Progenitor cell of endocrine pancreas (in vitro differentiated cells): ENCODE measurements at places on chromosomes 3 and 15. TPM values are rescaled to one million over a fixed set of nuclear protein-coding genes. Genes with fewer than 3 reads are reported as not detected.

Gene TMEM212
- not detected in 2 replicates for total RNA-seq

DNA sequence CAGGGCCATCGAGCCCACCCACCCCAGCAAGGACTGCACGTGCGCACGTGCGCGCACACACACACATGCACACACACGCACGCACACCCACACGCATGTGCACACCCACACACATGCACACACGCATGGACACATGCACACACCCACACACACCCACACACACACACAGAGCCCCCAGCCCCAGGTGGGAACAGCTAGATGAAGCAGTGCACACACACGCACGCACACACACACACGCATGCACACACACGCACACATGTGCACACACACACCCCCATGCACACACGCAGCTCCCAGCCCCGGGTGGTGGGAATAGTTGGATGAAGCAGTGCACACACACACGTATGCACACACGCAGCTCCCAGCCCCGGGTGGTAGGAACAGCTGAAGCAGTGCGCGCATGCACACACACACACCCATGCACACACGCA lies 158.6 kb downstream of the XXYLT1 start:
- peaks cover 8% of the 10 kb centered on the region for H3K4me1 ChIP-seq
- H3K36me3 ChIP-seq: no peaks in the 10 kb centered on the region
- no peak for DNase-seq

DNA sequence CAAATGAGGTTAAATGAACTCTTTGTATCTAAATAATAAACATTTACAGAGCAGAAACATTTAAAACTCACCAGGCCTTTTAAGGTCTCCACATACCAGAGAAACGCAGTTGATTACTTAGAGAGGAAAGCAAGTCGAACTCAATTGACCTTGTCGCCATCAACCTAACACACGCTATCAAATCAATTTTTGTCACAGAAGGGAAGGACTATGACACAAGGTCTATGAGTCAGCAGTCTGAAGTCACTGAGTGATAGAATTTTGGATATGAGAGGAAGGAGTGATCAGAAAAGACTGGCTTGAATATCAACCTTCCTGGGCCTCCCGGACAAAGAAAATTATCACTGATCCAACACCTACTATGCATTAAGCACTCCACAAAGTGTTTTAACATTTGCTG lies 514.4 kb upstream of the ZNF385D start:
- H3K4me3 ChIP-seq: no peak overlapping the region
- H3K36me3 ChIP-seq: no peaks in the 10 kb centered on the region
- no peaks in the 10 kb centered on the region for H3K4me1 ChIP-seq
- no peak for DNase-seq
- H3K27me3 ChIP-seq: no peaks in the 10 kb centered on the region
- H3K27ac ChIP-seq: no peak overlapping the region

- no peaks in the 10 kb centered on the region for H3K36me3 ChIP-seq
- H3K4me1 ChIP-seq: peaks cover 24% of the 10 kb centered on the region
- H3K4me3 ChIP-seq: no peak overlapping the region
- H3K27me3 ChIP-seq: peaks cover 30% of the 10 kb centered on the region
Measured at GRCh38 chr3:187290503-187290902, 1.0 kb downstream of the MASP1 start.

- no peak overlapping the region for H3K4me3 ChIP-seq
- H3K36me3 ChIP-seq: no peaks in the 10 kb centered on the region
- H3K4me1 ChIP-seq: peaks cover 14% of the 10 kb centered on the region
- peaks cover 25% of the 10 kb centered on the region for H3K27me3 ChIP-seq
Measured at GRCh38 chr15:100929641-100930042, 10.5 kb downstream of the LRRK1 start.

Gene RMDN3
- total RNA-seq: 23.4 and 25.9 TPM in 2 replicates

DNA sequence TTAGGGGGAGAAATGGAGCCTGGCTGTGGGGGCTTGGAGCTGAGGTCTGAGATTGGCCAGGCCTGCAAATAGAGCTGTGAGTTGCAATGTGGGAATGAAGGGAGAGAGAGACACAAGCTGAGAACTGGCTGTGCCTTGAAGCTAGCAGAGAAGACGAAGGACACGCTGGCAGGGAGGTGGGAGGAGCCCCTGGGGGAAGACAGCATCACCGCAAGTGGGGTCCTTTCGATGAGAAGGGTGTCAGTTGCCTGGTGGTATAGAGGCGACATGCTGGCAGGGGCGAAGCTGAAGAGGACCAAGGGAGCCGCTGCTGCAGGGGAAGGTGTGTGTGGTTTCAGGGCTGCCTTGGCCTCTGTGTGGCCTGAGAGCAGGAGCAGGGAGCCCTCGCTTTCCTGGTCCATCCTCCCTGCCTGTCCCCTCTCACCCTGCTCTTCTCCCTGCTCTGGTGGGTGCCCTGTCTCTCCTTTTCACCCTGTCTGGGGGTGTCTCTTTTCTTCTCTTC lies 5.5 kb downstream of the RHCG start:
- no peak overlapping the region for H3K4me3 ChIP-seq
- no peaks in the 10 kb centered on the region for H3K4me1 ChIP-seq

Gene ZNF662
- total RNA-seq: 0.40 and 0.65 TPM in 2 replicates

Gene EPHA6
- 16.5 and 17.3 TPM in 2 replicates for total RNA-seq

DNA sequence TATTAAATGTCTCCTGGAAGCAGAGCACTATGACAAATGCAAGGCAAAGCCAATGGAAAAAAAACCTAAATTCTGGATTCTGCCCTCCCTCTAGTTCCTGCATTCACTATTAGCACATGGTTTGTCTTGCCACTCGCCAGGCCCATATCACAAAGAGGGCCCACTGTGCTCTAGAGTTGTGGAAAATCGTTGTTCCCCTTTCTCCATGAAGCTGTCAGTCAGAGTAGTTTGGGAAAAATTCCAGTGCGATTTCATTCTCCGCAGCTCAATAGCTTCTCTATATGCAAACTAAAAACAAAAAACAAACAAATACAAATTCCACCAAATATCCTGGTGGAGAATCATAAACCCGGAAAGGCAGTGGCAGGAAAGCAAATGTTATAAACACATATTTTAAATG lies 77.3 kb downstream of the RORA start:
- no peaks in the 10 kb centered on the region for H3K36me3 ChIP-seq
- H3K27ac ChIP-seq: no peak overlapping the region
- H3K27me3 ChIP-seq: no peaks in the 10 kb centered on the region
- DNase-seq: no peak
- no peaks in the 10 kb centered on the region for H3K4me1 ChIP-seq

Gene LRRC3B
- 0.29 and 0.60 TPM in 2 replicates for total RNA-seq

Gene RPL35A
- 1,132 and 1,216 TPM in 2 replicates for total RNA-seq

Gene TKT
- total RNA-seq: 250 and 259 TPM in 2 replicates

- no peaks in the 10 kb centered on the region for H3K36me3 ChIP-seq
- no peak overlapping the region for H3K4me3 ChIP-seq
- no peaks in the 10 kb centered on the region for H3K4me1 ChIP-seq
- no peak overlapping the region for H3K27ac ChIP-seq
Measured at GRCh38 chr3:85495602-85496001, 536.8 kb downstream of the CADM2 start.

GRCh38 chr3:86937306-86937791 lies 53.6 kb downstream of the VGLL3 start:
- peaks cover 11% of the 10 kb centered on the region for H3K4me1 ChIP-seq
- no peaks in the 10 kb centered on the region for H3K27me3 ChIP-seq
- no peaks in the 10 kb centered on the region for H3K36me3 ChIP-seq
- no peak overlapping the region for H3K4me3 ChIP-seq

Gene AMT
- 29.8 and 32.8 TPM in 2 replicates for total RNA-seq

DNA sequence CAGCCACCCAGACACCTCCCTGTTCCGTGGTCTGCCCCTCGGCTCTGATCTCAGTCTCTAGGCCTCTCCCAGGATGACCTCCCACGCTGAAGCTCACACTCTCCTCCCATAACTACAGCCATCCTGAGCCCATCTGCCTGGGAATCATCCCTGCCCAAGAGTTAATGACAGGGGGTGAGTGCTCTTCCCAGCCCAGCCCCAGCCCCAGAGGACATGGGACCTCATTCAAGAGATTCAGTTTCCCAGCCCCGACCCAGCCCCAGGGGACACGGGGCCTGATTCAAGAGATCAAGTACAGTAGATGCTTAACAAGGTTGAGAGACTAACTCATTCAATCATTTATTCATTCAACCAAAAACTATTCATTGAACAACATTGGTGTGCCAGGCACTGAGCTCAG lies 272.0 kb downstream of the XXYLT1 start:
- no peak for DNase-seq
- H3K4me3 ChIP-seq: no peak overlapping the region
- peaks cover 35% of the 10 kb centered on the region for H3K27me3 ChIP-seq
- no peak overlapping the region for H3K27ac ChIP-seq

DNA sequence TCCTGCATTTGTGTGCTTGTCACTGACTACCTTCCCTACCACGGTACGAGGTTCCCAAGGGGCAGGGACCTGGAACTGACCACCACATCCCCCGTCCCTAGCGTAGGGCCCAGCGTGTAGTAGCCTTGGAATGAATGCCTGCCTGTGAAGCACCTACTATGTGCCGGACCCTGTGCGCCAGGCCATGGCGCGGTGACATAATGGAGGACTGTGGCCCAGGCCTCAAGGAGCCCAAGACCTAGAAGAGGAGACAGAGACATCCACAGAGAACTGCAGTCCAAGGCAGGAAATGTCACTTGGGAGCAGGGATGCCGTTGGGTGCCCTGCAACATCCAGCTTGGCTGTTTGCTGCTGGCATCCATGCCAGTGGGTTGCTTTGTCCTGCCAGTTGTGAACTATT lies 71.9 kb upstream of the SLC6A6 start:
- H3K4me1 ChIP-seq: peaks cover 15% of the 10 kb centered on the region
- no peaks in the 10 kb centered on the region for H3K36me3 ChIP-seq
- DNase-seq: no peak
- no peak overlapping the region for H3K4me3 ChIP-seq
- no peaks in the 10 kb centered on the region for H3K27me3 ChIP-seq

- H3K27me3 ChIP-seq: no peaks in the 10 kb centered on the region
- H3K4me1 ChIP-seq: no peaks in the 10 kb centered on the region
- H3K4me3 ChIP-seq: no peak overlapping the region
Measured at GRCh38 chr3:17213102-17213501, 328.3 kb downstream of the PLCL2 start.

- no peak for DNase-seq
- no peaks in the 10 kb centered on the region for H3K36me3 ChIP-seq
- peaks cover 2% of the 10 kb centered on the region for H3K27me3 ChIP-seq
- no peaks in the 10 kb centered on the region for H3K4me1 ChIP-seq
- no peak overlapping the region for H3K27ac ChIP-seq
- no peak overlapping the region for H3K4me3 ChIP-seq
Measured at GRCh38 chr15:87686339-87686738, 570.2 kb downstream of the NTRK3 start.

GRCh38 chr15:82649226-82649999 lies 2.2 kb upstream of the CPEB1 start:
- no peaks in the 10 kb centered on the region for H3K36me3 ChIP-seq
- peaks cover 80% of the 10 kb centered on the region for H3K27me3 ChIP-seq
- H3K4me3 ChIP-seq: no peak overlapping the region
- no peak for DNase-seq
- no peak overlapping the region for H3K27ac ChIP-seq

DNA sequence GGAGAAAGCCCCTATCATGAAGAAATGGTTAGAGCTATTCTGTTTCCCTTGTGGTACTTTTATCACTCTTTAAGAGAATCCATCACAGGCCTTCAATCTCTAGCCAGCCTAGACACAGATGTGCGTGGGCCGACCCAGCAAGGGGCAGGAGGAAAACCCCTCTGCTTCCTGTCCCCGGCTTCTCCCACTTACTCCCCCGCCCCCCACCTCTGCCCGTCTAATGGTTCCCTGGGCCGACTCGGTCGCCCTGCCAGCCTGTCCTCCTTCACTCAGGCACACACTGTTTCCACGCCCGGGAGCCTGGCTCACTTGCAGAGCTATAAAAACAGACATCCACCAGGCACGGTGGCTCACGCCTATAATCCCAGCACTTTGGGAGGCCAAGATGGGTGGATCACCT lies 58.3 kb upstream of the TFRC start:
- no peak overlapping the region for H3K27ac ChIP-seq
- H3K4me1 ChIP-seq: peaks cover 13% of the 10 kb centered on the region
- no peak overlapping the region for H3K4me3 ChIP-seq
- H3K36me3 ChIP-seq: no peaks in the 10 kb centered on the region

Gene BRPF1
- 25.2 and 25.6 TPM in 2 replicates for total RNA-seq

DNA sequence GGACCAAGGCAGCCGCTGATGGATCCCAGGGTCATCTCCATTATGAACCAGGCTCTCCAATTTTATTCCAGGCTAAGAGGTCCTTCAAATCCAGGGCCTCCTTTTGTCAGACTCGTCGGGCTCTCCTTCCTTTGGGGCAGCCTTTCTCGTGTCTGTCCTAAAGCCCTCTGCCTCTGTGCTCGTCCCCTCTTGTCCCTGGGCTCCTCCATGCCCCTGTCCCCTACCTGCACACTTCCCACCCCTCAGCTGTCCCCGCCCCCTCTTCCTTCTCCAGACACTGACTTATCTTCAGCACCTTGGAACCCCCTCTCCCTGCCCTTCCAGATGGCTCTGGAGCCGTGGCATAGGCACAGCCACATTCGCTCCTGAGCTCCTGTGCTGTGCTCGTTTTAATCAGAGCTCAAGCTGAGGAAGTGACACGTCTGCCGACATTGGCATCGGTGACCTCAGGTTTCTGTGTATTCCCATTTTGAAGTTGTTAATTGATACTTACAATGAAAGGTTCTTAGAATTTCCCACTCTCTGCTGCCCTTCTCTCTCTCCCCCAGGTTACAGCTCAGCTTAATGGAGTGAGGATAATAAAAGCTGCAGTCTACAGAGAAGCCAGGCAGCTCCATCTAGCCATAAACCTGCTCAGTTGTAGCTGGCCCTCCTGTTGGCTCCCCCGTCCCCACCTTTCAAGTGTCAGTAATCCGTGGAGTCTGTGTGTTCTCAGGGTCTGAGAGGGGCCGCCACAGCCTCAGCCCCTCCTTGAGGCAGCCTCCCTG lies 51.1 kb upstream of the SEC22A start:
- no peak overlapping the region for H3K4me3 ChIP-seq
- H3K27me3 ChIP-seq: no peaks in the 10 kb centered on the region
- no peaks in the 10 kb centered on the region for H3K4me1 ChIP-seq

DNA sequence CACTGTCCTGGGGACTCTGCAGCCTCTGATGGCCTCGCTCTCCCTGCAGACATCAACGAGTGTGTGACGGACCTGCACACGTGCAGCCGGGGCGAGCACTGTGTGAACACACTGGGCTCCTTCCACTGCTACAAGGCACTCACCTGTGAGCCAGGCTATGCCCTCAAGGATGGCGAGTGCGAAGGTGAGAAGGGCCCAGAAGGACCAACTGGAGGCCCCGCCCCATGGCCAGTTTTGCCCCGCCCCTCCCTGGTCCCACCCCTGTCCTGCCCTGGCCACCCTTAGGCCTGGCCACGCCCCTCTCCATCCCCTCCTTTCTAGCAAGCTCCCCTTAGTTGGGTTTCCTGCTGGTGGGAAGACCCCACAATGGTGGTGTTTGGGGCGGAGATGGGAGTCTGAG lies 77.5 kb downstream of the FBLN2 start:
- no peaks in the 10 kb centered on the region for H3K36me3 ChIP-seq
- H3K27me3 ChIP-seq: peaks cover 8% of the 10 kb centered on the region
- no peak for DNase-seq
- peaks cover 9% of the 10 kb centered on the region for H3K4me1 ChIP-seq

Gene SLC28A1
- total RNA-seq: not detected in 2 replicates
